ENCODE measurements at places on chromosomes 13 and 19. TPM values are rescaled to one million over a fixed set of nuclear protein-coding genes. Genes with fewer than 3 reads are reported as not detected.

Gene ZNF681
- total RNA-seq: 4.6 TPM

Gene ZNF285
- total RNA-seq: 2.4 TPM

Gene CPB2
- not detected for total RNA-seq

Gene ZGLP1
- 3.9 TPM for total RNA-seq

Gene ERICH4
- total RNA-seq: not detected

Gene KLK6
- total RNA-seq: not detected

Gene GJB6
- not detected for total RNA-seq

Gene UPK1A
- not detected for total RNA-seq

Gene UBXN6
- 84.3 TPM for total RNA-seq

- DNase-seq: no peak
Measured at GRCh38 chr19:51292971-51293370, 18.5 kb upstream of the IGLON5 start.

DNA sequence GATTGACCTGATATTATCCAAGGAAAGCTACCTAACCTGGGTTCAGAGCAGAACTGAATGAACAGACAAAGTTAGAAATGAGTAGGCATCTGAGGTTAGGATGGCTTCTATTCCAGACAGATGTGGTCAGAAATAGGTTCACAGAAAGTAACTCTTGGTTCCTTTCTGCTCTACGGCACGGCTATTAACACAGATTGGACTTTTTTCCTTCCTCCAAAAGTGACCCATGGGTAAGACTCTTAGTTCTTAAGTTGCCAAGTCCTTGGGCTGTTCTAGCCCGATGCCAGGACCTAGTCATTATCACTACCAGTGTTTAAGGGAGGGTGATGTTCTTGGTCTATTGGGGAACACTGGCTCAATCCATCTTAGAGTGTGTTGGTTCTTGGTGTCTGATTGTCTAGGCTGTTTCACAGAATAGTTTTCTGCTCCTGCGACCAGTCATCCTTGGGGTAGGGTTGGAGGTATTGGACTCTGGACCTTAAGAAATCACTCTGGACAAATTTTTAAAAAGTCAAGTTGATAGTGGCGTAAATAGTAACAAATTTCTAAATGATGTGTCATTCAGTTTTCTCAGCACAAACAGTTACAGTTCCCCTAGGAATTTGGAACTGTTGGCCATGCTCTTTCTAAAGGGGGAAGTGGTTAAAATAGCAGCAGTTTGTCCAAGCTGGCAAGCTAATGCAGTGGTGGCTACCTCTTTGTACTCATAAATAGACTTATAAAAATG, 60.1 kb upstream of the MYCBP2 start:
- peak; percentile 23 for DNase-seq

GRCh38 chr19:57830071-57830602, at the start of gene ZNF587B:
ZNF587B (plus strand) TSS chr19:57830299; CDS start chr19:57830529, 230 bp downstream.
- DNase-seq: peak; percentile 35

DNA sequence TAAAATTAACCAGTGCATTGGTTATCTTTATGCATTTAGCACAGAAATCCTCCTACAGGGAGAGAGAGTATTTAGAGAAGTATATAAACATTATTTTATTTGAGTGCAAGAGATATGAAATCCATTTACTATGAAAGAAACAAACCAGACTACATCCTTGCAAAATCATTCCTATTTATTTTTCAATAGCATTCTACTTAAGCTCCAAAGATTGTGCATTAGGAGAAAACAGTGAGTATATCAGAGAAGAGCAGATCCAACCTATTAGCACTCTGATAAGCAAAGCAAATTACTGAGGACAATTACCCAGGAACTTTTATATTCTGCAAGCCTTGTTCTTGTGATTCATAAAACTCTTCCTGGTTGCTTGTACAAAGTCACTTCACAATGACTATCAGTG, 256.1 kb downstream of the FGF14 start:
- no peak for DNase-seq

DNA sequence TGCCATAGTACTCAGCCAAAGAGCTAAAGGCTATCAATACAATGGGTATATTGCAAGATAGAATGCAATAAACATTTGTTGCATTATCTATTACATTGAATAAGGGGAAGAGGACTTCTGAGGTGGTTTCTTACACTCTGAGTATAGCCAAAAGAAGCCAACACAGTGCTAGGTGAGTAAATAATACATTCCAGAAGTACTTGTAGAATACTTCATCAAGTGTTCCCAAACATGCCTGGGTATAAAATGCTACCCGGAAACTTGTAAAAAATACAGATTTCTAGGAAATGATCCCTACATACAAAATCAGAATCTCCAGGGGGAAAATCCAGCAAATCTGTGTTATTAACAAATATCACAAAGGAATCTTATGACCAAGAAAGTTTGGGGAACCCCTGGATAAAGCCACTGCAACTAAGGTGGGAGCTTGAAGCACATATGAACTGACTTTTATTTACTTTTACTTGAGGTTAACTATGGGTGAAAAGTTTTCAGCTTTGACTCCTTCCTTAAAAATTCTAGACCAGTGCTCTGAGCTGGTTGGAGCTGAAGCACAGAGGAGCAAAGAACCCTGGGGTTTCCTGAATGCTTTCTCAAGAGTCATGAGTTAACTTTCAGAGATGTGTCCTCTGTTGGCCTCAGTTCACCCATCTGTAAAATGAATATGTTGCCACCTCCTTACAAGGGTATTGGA, 136.0 kb downstream of the OXGR1 start:
- DNase-seq: no peak

DNA sequence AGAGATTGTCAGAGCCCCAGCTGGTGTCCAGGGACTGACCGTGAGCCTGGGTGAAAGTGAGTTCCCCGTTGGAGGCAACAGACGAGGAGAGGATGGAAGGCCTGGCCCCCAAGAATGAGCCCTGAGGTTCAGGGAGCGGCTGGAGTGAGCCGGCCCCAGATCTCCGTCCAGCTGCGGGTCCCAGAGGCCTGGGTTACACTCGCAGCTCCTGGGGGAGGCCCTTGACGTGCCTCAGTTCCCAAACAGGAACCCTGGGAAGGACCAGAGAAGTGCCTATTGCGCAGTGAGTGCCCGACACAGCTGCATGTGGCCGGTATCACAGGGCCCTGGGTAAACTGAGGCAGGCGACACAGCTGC, 1.1 kb upstream of the ELANE start:
- DNase-seq: no peak
